ENCODE measurements at places on chromosomes 5 and 9.

DNA sequence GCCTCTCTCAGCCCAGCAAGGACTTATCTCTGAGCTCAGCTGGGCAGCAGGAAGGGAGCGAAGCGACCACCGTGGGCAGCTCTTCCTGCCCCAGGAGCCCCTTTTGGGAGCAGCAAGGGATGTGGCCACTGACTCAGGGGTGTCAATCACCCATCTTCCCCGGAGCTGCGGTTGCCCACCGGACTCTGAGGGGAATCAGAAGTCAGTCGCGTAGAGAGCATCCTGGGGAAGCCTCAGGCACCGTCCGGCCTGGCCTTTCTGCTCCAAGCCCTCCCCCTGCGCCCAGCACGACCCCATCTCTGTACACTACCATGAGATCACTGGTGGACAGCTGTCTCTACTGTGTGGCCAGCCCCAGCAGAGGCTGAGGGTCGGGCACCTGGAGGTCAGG is 24.6 kb downstream of the GFI1B start:
- no peak for DNase-seq

- no peak for DNase-seq
Observed at GRCh38 chr5:123359454-123360200, 63.6 kb downstream of the CEP120 start.

DNA sequence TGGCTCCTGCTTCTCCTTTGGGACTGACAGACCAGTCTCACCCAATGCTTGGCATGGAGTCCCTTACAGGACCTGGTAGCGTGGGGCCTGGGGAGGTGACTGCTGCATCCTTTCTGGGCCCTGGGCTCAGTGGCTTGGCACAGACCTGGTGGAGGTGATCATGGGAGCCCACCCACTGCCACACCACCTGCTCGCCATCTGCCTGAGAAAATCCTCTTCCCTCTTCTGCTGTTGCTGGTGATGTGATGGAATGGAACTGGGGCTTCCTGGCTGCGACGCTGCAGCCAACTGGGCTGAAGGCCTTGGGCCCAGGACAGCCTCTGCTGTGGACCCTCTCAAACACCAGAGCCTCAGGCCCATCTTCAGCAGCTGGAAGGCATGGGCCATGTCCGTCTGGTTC is 122.5 kb upstream of the PANK3 start:
- no peak for DNase-seq

GRCh38 chr9:11204521-11204920 is 591.7 kb upstream of the PTPRD start:
- no peak for DNase-seq

GRCh38 chr9:2017331-2018161 is 2.4 kb downstream of the SMARCA2 start:
- no peak for DNase-seq

Measured in NCI-H1092 (cell line).